ENCODE measurements at places on chromosomes 1 and 21. TPM values are rescaled to one million over a fixed set of nuclear protein-coding genes. Genes with fewer than 3 reads are reported as not detected.
A peak's percentile ranks its signal among the peaks of the same experiment; 100 is the strongest.

The PM20D1 gene
- 1.1 TPM for total RNA-seq

The LCE1A gene
- total RNA-seq, result not detected

The FCER1G gene
- total RNA-seq, result 74.0 TPM

The C1orf105 gene
- not detected for total RNA-seq

The TGFB2 gene
- total RNA-seq, result 15.5 TPM

DNA sequence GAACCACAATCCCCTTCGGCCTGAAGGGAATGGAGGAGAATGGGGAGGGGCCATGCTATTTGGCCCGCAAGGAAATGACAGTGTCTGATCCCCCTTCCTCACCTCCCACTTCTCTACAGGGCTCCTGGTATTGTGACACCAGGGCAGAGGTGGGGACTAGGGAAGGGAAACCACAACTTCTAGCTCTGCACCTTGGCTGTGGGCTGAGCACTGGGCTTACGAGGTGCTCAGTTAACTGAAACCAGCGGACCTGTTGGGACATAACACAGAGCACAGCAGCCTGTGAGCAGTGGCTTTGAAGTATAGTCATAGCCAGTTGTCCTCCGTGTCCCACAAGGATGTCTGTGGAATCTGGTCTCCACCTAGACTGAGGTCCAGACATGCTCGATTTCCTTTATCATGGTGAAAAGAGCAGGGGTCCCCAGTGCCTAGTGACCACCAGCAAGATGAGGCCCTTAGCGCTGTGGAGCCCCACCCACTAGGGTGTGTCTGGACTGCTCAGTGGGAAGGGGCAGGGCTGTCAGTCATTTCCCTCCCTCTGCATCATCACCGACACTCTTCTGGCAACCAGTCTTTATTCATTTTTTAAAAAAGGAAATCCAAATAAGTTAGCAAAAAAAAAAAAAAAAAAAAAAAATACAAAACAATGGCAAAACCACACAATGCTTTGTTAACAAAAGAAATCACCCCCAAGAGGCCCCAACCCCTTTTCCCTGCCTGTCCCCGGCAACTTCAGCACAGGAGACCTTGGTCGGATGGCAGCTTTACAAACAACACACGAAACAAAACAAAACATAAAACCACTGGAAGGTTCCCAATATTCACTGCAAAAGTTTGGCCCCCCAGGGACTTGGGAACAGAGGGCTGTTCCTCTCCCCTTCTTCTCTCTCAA, 3.0 kb downstream of the MYOG start:
- H3K4me3 ChIP-seq, result no peak overlapping the region
- no peaks in the 10 kb centered on the region for H3K4me1 ChIP-seq
- no peak overlapping the region for H3K27ac ChIP-seq
- H3K36me3 ChIP-seq, result no peaks in the 10 kb centered on the region

DNA sequence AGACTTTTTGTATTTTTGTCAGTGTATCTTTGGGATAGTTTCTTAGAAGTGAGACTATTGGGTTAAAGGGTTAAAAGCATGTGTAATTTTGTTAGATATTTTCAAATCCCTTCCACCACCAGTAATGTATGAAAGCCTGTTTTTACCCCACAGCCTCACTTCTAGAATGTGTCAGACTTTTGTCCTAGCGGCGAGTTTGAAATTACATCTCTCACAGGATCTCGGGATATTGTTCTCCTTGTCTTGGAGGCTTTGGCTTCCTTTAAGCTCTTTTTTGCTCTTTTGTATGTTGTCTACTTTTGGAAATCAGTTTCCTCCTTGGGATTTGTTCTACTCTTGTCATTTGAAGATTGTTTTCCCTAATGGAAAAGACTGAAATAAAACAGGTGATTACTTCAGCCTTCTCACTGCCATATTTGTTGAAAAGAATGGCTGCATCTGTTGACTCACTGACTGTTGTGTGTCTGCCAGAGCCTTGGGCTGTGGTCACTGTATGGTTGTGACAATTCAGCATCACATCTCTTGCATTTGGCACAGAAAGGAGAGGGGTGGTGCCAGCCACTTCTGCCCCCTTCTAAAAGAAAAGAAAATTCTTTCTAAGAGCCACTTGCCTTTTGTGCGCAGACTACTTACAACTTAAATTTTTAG, 22.6 kb downstream of the ST3GAL3 start:
- H3K4me3 ChIP-seq, result no peak overlapping the region
- no peaks in the 10 kb centered on the region for H3K36me3 ChIP-seq
- no peaks in the 10 kb centered on the region for H3K4me1 ChIP-seq
- H3K27ac ChIP-seq, result no peak overlapping the region

- H3K27me3 ChIP-seq, result no peaks in the 10 kb centered on the region
- H3K36me3 ChIP-seq, result no peaks in the 10 kb centered on the region
- no peak overlapping the region for H3K4me3 ChIP-seq
- no peak for DNase-seq
Measured at GRCh38 chr1:46991083-46991923, 32.2 kb upstream of the CYP4X1 start.

- H3K36me3 ChIP-seq, result no peaks in the 10 kb centered on the region
- no peak overlapping the region for H3K4me3 ChIP-seq
- H3K27ac ChIP-seq, result no peak overlapping the region
- no peaks in the 10 kb centered on the region for H3K27me3 ChIP-seq
- no peak for DNase-seq
- H3K4me1 ChIP-seq, result no peaks in the 10 kb centered on the region
Measured at GRCh38 chr1:22877112-22877915, 95.4 kb downstream of the LACTBL1 start.

GRCh38 chr1:228405200-228405978, 1.2 kb downstream of the TRIM11 start:
- no peaks in the 10 kb centered on the region for H3K36me3 ChIP-seq
- H3K27me3 ChIP-seq, result no peaks in the 10 kb centered on the region
- DNase-seq, result no peak
- H3K4me3 ChIP-seq, result peak overlapping the region; percentile 61
- no peak overlapping the region for H3K27ac ChIP-seq

DNA sequence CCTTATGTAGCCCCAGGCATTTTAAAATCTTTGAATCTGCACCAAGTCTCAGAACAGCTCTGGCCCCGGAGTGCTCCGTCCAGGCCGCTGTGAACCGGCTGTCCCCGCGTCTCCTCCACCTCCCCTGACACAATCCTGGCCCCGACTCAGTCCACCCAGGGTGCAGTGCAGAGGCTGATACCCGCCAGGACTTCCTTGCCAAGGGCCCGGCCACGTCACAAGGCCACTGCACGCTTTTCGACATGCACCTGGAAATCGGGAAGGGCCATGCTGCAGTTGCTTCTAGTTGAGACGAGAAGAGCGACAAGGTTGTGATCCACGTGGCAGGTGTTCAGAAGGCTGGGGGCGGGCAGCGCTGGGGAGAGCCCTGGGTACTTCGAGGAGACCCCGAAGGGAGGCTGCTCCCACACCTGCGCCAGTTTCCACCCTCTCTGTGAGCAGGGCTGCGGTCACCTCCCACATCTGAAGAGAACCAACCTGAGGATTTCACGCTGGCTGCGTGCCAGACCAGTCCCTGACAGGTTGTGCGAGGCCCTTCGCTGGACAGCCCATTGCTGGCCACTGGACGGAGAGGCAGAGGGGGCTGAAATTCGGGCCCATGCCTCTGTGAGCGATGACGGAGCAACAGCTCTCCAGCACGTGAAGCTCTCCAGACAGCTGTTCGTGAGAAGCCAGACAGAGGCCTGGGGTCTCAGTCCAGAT, 6.7 kb downstream of the VWA1 start:
- no peaks in the 10 kb centered on the region for H3K4me1 ChIP-seq
- H3K36me3 ChIP-seq, result no peaks in the 10 kb centered on the region
- H3K27me3 ChIP-seq, result no peaks in the 10 kb centered on the region
- H3K27ac ChIP-seq, result no peak overlapping the region

GRCh38 chr1:76949503-76949902, 82.2 kb downstream of the ST6GALNAC5 start:
- no peaks in the 10 kb centered on the region for H3K4me1 ChIP-seq
- DNase-seq, result no peak
- no peaks in the 10 kb centered on the region for H3K27me3 ChIP-seq
- H3K27ac ChIP-seq, result no peak overlapping the region
- H3K36me3 ChIP-seq, result no peaks in the 10 kb centered on the region

DNA sequence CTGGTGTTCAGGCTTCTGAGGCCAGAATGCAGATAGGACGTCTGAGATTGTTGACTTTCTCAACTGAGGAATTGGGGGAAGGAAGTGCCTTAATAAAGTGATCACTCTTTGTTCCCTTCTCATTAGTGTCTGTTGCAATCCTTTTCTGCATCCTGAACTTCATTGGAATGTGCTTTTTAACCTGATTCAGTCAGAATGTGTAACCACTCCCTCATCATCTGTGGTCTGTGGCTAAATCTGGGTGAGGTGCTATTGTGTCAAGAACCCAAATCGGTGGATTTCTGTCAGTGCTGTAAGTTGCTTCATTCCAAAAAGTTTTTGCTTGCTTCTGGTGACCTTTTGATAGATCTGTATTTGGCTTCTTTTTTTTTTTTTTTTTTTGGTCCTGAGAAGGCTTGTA, 38.2 kb downstream of the ARID1A start:
- H3K27me3 ChIP-seq, result no peaks in the 10 kb centered on the region
- no peak overlapping the region for H3K4me3 ChIP-seq
- DNase-seq, result no peak
- peaks cover 1% of the 10 kb centered on the region for H3K4me1 ChIP-seq

DNA sequence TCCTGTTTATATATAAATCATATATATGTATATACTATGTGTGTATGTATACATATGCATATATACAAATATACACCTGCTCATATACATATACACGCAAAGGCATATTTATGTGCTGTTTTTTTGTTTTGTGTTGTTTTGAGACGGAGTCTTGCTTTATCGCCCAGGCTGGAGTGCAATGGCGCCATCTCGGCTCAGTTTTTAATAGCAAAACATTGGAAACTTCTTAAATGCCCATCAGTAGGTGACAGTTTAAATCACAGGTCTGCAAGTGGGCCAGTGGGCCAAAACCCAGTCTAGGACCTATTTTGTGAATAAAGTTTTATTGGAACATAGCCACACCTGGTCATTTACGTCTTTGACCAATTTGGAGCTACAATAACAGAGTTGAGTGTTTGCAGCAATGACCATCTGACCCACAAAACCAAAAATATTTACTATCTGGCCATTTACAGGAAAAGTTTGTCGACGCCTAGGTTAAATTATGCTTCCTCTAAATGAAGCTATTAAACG, 132.3 kb downstream of the TOMM20 start:
- no peak for DNase-seq
- H3K4me3 ChIP-seq, result no peak overlapping the region
- peak overlapping the region; percentile 21 for H3K27ac ChIP-seq
- no peaks in the 10 kb centered on the region for H3K4me1 ChIP-seq
- H3K36me3 ChIP-seq, result no peaks in the 10 kb centered on the region

DNA sequence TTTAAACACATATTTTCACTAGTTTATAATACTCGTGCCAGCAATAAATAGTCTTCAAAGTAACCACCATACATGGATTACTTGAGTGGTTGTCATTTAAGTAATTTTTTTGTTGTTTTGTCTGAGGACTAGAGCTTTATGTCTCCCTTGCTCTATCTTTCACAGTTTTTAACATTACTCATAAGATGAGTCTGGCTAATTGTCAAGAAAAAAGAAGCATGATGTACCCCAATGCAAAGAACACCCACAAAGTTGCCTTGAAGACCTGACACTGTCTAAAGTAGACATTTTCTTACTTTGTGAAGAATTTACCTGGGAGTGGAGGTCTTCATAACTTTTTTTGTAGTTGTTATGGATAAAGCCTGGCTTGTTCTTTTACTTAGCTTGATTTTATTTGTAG, 210.4 kb upstream of the BRINP3 start:
- H3K27me3 ChIP-seq, result no peaks in the 10 kb centered on the region
- DNase-seq, result no peak
- H3K4me1 ChIP-seq, result no peaks in the 10 kb centered on the region

GRCh38 chr1:42206164-42206563, 41.6 kb upstream of the GUCA2A start:
- DNase-seq, result no peak
- no peaks in the 10 kb centered on the region for H3K27me3 ChIP-seq
- H3K4me1 ChIP-seq, result no peaks in the 10 kb centered on the region

- no peaks in the 10 kb centered on the region for H3K4me1 ChIP-seq
- H3K27ac ChIP-seq, result peak overlapping the region; percentile 68
- peaks cover 2% of the 10 kb centered on the region for H3K36me3 ChIP-seq
- H3K27me3 ChIP-seq, result no peaks in the 10 kb centered on the region
Measured at GRCh38 chr1:51423073-51423821, 92.9 kb upstream of the TTC39A start.

DNA sequence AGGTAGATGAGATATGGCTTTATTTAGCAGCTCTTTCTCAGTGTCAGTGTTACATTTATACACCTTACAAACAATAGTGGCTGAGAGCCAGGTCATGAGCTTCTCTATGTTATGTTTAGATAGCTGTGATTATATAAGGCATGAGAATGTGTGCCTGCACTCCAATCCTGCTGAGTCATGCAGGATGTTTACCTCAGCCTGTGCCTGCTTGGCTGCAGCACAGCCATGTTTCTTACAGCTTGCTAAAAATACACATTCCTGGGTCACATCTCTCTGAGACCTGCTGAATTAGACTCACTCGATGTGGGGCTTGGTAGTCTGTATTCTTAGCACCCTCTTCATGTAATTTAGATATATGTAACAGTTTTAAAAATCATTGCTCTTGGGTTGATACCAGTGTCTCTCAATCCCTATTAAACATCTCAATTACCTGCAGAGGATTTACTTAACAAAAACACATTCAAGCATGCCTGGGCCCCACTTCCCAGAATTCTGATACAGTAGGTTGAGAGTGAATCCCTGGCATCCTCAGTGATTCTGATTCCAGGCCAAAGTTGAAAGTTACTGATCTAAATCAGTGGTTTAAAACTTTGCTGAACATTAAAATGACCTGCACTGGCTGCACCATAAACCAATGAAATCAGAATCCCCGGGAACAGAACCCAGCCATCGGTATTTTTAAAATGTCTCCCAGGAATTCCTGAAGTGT, 107.5 kb downstream of the GDAP2 start:
- H3K27me3 ChIP-seq, result no peaks in the 10 kb centered on the region
- H3K4me1 ChIP-seq, result peaks cover 12% of the 10 kb centered on the region
- DNase-seq, result no peak
- no peaks in the 10 kb centered on the region for H3K36me3 ChIP-seq

DNA sequence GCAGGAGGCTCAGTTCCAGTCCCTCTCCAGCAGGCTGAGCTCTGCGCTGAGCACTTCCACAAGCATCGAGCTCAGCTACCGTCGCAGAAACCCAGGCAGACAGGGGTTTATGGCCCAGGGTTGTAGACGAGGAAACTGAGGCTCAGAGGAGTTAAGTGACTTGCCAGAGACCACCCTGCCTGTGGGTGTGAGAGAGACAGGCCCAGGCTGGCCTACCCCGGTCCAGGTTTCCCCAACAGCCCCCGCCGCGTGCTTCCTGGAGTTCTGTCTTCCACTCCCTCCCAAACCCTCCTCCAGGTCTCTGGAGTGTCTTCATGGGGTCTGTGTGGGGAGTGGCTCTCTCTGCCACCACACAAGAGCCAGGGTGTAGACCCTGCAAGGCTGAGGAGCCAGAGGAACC, 615.9 kb downstream of the PTPRU start:
- H3K36me3 ChIP-seq, result no peaks in the 10 kb centered on the region
- DNase-seq, result no peak
- H3K27me3 ChIP-seq, result no peaks in the 10 kb centered on the region
- H3K4me1 ChIP-seq, result no peaks in the 10 kb centered on the region

- no peak for DNase-seq
- no peak overlapping the region for H3K27ac ChIP-seq
- no peak overlapping the region for H3K4me3 ChIP-seq
- H3K27me3 ChIP-seq, result no peaks in the 10 kb centered on the region
- H3K4me1 ChIP-seq, result no peaks in the 10 kb centered on the region
Measured at GRCh38 chr1:232574077-232574476, 55.9 kb downstream of the SIPA1L2 start.

- no peaks in the 10 kb centered on the region for H3K36me3 ChIP-seq
- H3K27ac ChIP-seq, result no peak overlapping the region
- H3K4me3 ChIP-seq, result no peak overlapping the region
Measured at GRCh38 chr1:217569021-217569420, 61.9 kb downstream of the GPATCH2 start.

Measured in aorta (tissue), 5 donors.